ENCODE measurements at places on chromosomes 5 and 9.
A peak's percentile ranks its signal among the peaks of the same experiment; 100 is the strongest.

DNA sequence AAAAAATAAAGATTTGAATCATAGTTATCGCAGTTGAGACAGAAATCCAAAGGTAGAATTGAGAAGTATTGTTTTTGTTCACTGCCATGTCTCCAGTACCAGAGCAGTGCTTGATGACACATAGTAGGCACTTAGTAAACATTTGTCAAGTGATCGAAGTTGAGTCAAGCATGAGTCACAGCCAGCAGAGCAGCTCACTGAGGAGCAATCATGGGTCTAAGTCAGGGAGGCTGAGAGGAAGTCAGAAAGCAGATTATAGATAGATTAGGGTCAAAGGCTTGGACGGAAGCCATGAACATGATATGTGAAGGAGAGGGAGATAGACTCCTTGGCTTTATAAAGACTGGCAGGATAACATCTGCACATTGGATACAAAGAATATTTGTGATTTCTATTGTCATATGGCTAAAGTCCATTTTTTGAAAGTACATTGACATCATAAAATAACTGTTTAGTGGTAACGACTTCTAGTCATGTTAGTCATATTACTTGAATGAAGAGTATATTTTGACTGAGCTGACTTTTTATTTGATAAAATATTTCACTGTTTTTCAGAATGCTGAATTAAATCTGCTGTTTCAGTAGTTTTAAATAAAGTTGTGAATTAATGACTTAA is 168.5 kb downstream of the RAB3C start:
- no peak for DNase-seq

DNA sequence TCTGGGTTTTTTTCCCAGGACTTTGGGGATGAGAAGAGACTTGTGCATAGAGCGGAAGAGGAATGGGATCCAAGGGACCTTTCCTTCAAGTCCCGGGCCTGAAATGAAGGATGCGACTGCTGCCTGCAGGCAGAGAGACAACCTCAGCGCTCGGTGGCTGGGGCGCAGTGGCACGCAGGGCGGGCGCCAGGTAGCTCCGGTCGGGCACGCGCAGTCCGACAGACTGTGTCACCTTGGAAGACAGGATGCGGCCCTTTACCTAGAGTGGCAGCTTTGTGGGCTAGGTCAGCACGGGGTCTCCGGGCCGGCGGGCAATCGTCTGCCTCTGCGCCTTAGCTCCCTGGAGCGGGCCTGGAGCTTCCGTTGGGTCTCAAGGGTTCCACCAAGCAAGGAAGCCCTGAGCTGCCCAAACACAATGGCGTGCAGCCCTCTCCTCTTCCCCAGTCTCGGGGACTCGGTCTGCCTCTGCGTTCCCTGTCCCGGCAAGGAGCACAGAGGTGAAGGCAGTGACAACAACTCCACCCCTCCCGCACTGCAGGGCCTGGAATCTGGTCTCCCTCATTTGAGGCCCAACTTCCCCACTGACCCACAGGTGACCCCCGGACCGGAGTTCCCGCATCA is 6.0 kb downstream of the BARX1 start:
- no peak for DNase-seq

DNA sequence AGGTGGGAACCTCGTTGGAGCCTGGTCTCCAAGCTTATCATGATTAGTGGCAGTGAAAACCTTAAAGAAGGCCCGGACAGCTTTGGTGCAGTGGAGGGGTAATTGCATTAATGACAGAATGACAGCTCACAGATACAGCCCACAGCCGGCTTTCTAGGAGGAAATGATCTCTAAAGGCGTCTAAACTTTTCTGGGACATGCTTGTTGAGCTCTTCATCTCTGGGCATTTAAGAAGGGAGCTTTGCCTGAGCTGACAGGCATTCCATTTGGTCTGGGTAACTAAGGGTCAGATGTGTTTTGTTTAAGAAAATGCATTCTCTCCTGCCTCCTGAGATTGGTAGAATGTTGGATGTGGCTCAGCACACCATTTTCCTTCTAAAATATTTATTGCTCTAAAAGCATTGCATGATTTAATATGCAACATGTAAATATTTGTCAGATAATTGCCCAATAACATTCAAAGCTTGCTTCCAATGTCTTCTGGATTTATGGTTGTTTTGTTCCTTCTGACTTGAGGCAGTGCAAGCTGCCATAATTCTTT is 4.0 kb downstream of the ANKRD33B start:
- DNase-seq = no peak

- no peak for DNase-seq
Observed at GRCh38 chr9:136090056-136090735, 4.9 kb downstream of the NACC2 start.

GRCh38 chr5:59328709-59329296 is 564.7 kb downstream of the PDE4D start:
- DNase-seq = peak; percentile 51

DNA sequence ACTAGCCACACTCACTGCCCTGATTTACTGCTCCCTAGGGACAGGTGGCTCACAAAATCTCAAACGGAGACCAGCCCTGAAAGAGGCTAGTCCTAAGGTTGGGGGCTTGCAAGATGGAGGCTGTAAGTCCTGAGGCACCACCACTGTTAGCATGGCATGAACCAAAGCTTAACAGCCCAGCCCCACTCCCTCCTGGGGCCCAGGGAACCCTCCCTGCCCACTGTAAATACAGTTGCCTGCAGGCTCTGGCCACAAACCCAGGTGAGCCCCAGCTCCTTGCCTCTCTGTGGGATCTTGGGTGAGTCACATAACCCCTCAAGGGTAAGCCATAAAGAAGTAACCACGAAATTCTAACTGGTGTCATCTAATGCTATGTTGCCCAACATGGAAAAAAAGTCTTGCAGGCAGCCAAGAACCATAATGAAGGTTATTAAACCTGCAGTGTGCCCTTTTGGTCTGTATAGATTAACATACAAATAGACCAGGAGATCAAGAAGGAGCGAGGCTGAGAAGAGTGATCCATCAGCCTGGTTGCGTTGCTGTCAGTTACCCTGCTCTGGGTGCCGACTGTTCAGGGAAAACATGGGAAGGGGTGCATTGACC is 1.7 kb upstream of the POMT1 start:
- no peak for DNase-seq

- no peak for DNase-seq
Observed at GRCh38 chr5:133773247-133774202, 161.2 kb upstream of the FSTL4 start.

DNA sequence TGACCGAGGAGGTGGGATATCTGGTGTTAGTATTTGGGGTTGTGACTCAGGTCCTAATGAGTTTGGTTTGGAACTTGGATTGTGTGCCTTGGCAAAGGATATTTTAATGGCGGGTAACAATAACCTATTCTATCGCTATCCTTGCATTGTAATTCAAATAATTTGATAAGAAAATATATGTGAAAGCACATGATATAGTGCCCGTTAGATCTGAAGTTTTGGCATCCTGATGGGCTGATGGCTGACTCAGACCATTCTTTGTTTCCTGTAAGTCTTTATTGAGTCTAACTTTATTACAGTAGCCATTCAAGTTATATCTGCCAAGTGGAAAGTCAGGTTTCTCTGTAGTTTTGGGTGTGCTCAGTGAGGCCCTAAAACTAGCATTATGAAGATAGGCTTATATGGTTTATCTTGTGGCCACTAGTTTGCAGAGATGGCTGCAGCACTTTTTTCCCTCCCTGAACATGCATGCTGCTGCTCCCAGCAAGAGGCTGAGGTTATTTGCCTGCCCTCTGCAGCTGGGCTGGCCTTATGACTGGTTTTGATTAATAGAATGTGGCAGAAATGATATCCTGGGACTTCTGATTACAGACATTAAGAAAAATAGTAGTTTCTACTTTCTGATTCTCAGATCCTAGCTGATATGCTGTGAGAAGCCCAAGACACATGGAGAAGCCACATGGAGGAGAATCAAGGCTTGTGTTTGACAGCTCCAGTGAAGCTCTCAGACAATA is 46.6 kb downstream of the CFAP95 start:
- no peak for DNase-seq

DNA sequence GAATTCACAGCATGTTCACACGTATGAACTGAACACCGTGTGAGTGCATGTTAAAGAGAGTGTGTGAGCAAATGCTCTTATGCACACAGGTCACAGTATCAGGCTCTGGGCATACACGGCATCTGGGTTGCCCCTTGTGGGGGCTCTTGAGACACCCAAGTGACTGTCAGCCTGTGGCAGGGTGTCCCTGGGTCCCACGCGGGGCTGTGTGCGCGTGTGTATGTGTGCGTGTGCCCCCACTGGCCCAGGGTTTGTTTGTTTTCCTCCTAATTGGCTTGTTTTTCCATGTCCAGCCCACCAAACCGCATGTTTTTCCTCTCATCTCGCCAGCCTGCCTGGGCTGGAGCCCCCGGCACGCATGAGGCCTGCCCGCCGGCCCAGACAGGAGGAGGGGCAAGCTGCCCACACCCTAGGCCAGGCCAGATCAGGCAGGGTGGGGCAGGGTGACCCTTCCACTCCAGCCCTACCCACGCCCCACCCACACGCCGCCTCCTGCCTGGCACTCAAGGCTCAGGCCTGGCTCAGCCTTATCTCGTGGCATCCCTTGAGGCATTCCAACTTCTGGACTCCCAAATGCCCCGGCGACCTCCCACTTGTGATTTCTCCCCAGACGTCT is 28.8 kb downstream of the CNTFR start:
- no peak for DNase-seq

DNA sequence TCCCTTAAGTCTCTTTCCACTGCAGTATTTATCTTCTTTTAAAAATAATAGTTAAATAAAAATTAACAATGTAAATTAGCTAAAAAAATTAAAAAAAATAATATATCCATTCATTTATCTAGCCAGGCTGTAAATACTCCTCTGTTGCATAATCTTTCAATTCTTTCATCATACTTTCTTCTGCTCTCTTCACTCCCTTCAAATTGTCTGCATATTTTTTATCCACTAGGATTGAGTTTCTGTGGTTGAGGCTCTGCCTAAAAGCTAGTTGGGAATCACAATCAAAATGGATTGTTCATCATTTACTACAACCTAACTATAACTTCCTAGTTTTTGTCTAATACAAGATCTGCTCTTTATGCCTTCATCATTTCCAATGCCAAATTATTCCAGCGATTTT is 182.2 kb downstream of the PDE4D start:
- DNase-seq = no peak

- DNase-seq = no peak
Observed at GRCh38 chr5:61159070-61159469, 3.2 kb downstream of the SMIM15 start.

GRCh38 chr5:143106174-143106573 is 297.3 kb downstream of the NR3C1 start:
- DNase-seq = no peak

DNA sequence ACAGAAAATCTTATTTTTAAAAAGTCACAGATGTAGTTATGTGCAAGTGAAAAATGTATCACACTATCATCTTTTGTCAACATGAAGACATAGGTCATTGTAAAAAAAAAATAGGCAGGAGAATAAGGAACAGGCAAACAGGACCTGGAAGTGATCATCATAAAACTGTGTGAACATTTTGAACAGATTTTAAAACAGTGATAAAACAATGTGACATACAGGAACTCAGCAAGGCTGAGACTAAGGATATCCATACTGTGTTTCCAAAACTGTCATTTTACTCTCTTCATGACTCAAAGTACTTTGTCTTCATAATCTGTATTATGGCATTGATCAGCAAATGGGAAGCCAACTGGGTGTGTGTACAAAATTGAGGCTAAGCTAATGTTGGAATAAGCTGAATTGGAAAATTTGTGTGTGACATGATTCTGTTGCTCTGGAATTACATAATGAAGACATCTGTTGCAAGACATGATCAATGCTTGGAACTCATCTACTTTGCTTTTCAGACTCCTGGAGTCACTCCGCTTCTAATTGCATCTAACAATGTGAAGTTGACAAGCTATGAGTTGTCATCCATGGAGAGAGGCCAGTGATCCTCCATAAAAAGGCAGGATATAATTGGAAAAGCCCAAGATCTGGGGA is 978.7 kb upstream of the NUDT12 start:
- DNase-seq = no peak

GRCh38 chr9:112288029-112288428 is 45.4 kb downstream of the PTBP3 start:
- no peak for DNase-seq

GRCh38 chr5:79750611-79751510 is 61.2 kb downstream of the CMYA5 start:
- DNase-seq = no peak

- no peak for DNase-seq
Observed at GRCh38 chr5:169183576-169183975, 117.4 kb downstream of the SLIT3 start.

GRCh38 chr9:125494653-125494915 is 212.4 kb downstream of the MAPKAP1 start:
- no peak for DNase-seq

- no peak for DNase-seq
Observed at GRCh38 chr9:124146031-124146561, 111.7 kb upstream of the NEK6 start.

DNA sequence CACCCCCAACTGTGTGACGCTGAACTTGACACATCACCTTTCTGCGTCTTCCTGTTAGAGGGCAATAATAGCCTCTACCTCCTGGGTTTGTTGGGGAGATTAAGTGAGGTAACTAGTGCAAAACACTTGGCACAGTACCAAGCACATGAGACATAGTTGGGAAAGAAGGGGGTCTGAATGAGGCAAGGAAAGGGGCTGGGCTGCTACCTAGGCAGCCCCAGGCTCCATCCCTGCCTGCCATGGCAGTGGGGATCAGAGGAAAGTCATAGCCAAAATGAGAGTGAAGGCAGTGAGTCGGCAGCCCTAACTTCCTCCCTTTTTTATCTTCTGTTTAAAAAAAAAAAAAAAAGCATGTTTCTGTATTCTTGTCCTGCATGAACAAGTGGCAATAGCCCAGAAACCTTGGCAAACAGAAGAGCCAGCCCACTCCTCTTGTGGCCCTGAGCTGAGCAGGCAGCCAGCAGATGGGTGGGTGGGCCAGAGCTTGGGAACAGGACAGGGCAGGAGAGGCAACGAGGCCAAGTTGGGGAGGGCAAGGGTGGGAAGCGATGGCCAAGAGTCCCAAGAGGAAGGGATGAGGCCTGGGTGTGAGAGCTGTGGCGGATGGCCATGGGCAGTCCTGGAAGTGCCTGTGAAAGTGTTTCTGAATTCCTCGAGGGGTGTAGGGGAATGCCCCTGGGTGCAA is 11.4 kb downstream of the CAMK2A start:
- no peak for DNase-seq

- DNase-seq = no peak
Observed at GRCh38 chr9:114501796-114502682, 3.2 kb downstream of the WHRN start.

GRCh38 chr5:1750469-1750868 is 49.2 kb downstream of the MRPL36 start:
- DNase-seq = no peak

- no peak for DNase-seq
Observed at GRCh38 chr9:126869368-126869767, 8.9 kb downstream of the ZBTB34 start.

GRCh38 chr5:146079695-146080373 is 25.5 kb downstream of the PLAC8L1 start:
- DNase-seq = no peak

- DNase-seq = peak; percentile 72
Observed at GRCh38 chr5:142108432-142109330, at the start of gene NDFIP1. TSS of gene NDFIP1 (plus strand) at chr5:142108779. CDS start at chr5:142108975, 196 bp downstream.
